Mesothelial cell of epicardium (in vitro differentiated cells): ENCODE measurements at places on chromosomes 1 and 21. TPM values are rescaled to one million over a fixed set of nuclear protein-coding genes. Genes with fewer than 3 reads are reported as not detected.

DNA sequence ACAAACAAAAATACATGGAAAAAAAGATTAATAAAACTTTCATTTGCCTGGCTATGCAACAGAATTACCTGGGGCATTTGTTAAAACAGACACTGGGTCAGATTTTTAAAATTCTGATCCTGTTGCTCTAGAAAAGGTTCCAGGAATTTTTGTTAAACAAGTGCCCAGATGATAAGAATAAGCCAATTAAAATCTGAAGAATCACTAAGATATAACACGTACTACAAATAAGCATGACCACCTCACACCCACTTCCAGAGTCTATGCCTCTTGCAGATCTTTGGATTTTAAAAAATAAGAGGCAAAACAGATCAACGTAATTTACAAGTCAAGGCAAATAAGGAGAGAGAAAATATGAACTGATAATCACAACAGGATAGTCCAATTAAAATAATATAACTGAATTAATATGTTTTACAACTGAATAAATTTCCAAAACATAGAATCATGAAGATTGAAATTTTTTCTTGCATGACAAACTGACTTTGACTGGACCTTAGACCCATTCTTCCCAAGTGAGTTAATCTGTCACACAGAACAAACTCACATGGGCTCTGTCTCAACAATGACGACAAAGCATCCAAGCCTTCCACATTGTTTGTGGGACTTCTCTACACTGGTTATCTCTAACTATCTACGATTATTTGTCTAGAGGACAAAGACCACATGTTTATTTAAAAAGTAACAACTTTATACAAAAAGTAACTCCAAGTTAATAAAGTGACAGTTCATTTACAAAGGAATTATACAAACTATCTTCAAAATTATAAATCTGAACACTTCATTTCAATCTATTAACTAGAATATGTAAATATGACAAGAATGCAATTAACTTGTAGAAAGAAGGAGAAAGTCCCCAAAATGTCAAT, 56.9 kb downstream of the COP1 start:
- no peaks in the 10 kb centered on the region for H3K27me3 ChIP-seq
- H3K36me3 ChIP-seq = peaks cover 46% of the 10 kb centered on the region
- peaks cover 7% of the 10 kb centered on the region for H3K4me1 ChIP-seq
- no peak for DNase-seq
- H3K27ac ChIP-seq = peak overlapping the region; percentile 68

- DNase-seq = peak; percentile 37
- H3K4me3 ChIP-seq = peak overlapping the region; percentile 65
- H3K27ac ChIP-seq = no peak overlapping the region
- peaks cover 15% of the 10 kb centered on the region for H3K4me1 ChIP-seq
- H3K27me3 ChIP-seq = peaks cover 60% of the 10 kb centered on the region
These were observed 2.7 kb downstream of the MAN1C1 start for GRCh38 chr1:25619101-25619890.

- H3K4me3 ChIP-seq = no peak overlapping the region
- peaks cover 37% of the 10 kb centered on the region for H3K4me1 ChIP-seq
- peak overlapping the region; percentile 60 for H3K27ac ChIP-seq
- peaks cover 17% of the 10 kb centered on the region for H3K36me3 ChIP-seq
These were observed 406.5 kb downstream of the DUSP10 start for GRCh38 chr1:221335161-221336101.

GRCh38 chr1:186143481-186143880, 231.6 kb downstream of the TPR start:
- DNase-seq = no peak
- no peak overlapping the region for H3K27ac ChIP-seq
- no peaks in the 10 kb centered on the region for H3K27me3 ChIP-seq
- peaks cover 7% of the 10 kb centered on the region for H3K4me1 ChIP-seq

FRRS1 gene
- 19.5 to 22.5 TPM (median 20.4 TPM) in 3 replicates for total RNA-seq
